ENCODE measurements at places on chromosomes 5 and 9.

DNA sequence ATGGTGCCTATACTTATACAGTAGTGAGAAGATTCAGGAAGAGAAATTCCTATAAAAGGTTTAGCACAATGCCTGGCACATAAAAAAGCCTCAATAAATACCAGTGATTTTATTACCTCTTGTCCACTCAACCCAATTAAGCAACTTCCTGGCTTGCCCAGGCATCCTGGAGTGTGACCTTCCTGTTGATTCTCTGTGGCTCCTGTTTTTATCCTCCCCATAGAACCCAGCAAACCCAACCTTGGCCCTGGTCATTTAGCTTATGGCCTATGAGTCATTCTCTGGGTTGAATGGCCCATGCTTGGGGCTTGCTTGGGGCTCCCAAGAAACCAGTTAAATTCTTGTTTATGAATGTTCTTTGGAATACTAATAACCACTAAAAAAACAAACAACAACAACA is 21.4 kb upstream of the SPARC start:
- DNase-seq: no peak

DNA sequence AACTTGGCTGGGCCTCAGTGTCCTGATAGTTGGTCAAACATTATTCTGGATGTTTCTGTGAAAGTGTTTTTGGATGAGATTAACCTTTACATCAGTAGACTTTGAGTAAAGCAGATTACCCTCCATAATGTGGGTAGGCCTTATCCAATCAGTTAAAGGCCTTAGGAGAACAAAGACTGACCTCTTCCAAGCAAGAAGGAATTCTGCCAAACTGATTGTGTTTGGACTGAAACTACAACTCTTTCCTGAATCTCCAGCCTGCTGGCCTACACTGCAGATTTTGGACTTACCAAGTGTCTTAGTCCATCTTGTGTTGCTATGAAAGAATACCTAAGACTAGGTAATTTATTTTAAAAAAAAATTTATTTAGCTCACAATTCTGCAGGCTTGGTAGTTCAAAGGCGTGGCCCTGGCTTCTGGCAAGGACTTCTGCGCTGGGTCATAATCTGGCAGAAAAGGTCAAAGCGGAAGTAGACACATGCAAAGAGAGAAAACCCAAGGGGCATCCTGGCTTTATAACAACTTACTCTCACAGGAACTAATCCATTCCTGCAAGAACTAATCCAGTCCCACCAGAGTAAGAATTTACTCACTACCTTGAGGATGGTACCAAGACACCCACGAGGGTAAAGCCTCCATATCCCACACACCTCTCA is 8.6 kb upstream of the ARHGEF37 start:
- DNase-seq: no peak

- peak; percentile 4 for DNase-seq
These were observed 21.1 kb downstream of the VCP start for GRCh38 chr9:35051069-35051967.

DNA sequence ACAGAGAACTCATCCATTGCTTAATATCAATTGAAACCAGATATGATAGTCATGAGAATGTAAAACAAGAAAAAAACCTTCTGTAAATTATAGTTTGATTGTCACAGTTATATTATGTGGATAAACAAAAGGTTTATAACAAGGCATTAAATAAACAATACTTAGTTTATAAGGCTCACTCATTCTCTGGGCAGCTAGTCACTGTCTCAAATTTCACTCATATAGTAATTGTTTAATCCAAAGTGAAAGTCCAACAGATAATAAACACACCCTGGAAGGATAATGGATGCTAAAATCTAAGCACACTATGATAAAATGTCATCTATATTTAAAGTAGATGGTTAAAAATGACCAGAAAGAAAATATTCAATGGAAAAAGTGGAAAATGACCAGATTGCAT is 30.8 kb upstream of the SLC12A2 start:
- no peak for DNase-seq

- DNase-seq: no peak
These were observed 17.0 kb upstream of the SEMA4D start for GRCh38 chr9:89514956-89515355.

- DNase-seq: no peak
These were observed 46.8 kb upstream of the KIAA1958 start for GRCh38 chr9:112439825-112440224.

GRCh38 chr5:39816866-39817265 is 392.1 kb upstream of the DAB2 start:
- DNase-seq: no peak

DNA sequence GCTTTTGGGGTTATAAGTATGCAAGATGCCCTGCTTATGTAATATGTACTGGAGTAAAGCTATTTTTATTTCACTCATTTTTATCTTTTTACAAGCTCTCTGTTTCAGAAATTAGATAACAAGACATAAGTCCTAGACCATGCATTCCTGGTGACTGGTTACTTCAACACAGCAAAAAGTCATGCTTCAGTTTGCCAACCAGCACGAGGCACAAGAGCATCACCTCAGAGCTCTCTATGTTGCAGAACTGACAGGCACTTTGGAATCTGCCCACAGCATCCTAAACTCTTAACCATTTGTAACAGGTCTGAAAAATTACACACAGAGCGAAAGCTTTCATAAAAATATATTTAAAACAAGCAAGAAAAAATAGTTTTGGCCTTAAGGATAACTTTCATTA is 112.8 kb downstream of the MARCHF11 start:
- no peak for DNase-seq

- DNase-seq: no peak
These were observed 60.2 kb downstream of the SLC22A5 start for GRCh38 chr5:132429463-132430440.

GRCh38 chr5:75907651-75908050 is 175.5 kb upstream of the SV2C start:
- DNase-seq: no peak

DNA sequence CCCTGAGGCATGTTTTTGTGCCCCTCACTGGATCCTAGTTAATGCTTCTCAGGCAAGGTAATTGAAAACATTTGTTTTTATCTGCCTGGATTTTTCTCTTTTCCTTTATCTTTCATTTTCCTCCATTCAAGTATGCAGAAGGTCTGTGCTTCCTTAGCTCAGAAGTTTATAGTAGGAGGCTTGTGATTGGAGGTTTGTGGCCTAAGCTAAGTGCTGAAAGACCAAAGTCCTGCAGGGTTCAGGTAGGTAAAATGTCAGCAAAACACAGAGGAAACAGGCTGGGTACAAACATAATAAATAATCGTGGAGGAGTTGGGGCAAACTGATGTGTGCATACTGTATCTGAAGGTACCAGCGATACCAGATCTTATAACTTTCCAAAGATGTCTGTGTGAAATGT is 230.9 kb upstream of the KLF4 start:
- DNase-seq: no peak

DNA sequence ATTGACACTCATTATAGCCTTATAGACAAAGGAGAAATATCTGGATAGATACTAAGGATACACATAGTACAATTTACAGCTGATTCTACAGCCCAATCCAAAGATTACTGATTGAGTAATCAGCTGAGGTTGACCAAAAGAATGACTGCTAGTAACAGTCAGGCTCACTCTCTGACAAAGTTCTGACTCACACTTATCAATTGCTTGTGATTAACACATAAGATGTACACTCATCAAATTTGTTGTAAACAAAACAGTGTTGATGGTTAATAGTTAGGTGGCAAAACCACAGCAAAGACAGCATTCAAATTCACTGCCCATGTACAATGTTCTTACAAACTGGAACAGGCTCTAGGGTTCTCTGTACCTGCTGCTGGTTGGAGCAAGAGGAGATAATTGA is 422.7 kb downstream of the TLE1 start:
- DNase-seq: no peak
